Upper lobe of right lung (tissue), 1 donor: ENCODE measurements at places on chromosomes 3 and 15.
A peak's percentile ranks its signal among the peaks of the same experiment; 100 is the strongest.

DNA sequence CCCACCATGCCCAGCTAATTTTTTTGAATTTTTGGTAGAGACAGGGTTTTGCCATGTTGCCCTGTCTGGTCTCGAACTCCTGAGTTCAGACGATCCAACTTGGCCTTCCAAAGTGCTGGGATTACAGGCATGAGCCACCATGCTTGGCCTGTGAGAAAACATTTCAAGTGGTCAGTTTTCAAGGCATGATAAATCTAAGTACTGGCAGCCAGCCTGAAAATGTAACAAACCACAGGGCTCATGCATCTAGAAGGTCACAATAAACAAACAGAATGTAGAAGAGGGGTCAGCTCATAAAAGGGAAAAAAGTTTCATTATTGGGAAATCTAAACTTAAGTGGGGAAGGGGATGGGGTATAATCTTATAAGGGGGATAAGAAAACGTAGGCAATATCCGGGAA lies 39.9 kb downstream of the PPCDC start:
- no peak overlapping the region for H3K4me3 ChIP-seq
- peak; percentile 31 for DNase-seq
- H3K27me3 ChIP-seq, result no peaks in the 10 kb centered on the region
- peaks cover 12% of the 10 kb centered on the region for H3K4me1 ChIP-seq
- H3K36me3 ChIP-seq, result no peaks in the 10 kb centered on the region

DNA sequence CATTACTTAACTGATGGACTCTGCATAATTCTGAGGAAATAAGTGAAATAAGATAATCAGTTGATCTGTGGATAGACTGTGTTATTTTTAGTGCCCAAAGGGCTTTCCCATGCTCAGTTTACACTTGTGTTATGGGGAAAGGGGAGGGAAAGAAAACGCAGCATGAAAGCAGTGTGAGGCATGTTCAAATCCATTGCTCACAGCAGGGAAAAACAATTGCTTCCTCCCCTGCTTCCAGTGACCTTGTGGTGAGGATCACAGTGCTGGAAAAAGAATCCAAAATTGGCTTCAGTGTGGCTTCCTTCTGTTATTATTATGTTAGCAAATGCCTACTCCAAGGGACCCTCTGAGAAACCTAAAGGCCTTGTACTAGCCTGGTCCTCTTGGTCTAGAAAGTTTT lies 285.1 kb upstream of the CDIN1 start:
- DNase-seq, result no peak
- H3K36me3 ChIP-seq, result no peaks in the 10 kb centered on the region
- H3K4me3 ChIP-seq, result no peak overlapping the region
- no peaks in the 10 kb centered on the region for H3K27me3 ChIP-seq
- no peak overlapping the region for H3K27ac ChIP-seq

DNA sequence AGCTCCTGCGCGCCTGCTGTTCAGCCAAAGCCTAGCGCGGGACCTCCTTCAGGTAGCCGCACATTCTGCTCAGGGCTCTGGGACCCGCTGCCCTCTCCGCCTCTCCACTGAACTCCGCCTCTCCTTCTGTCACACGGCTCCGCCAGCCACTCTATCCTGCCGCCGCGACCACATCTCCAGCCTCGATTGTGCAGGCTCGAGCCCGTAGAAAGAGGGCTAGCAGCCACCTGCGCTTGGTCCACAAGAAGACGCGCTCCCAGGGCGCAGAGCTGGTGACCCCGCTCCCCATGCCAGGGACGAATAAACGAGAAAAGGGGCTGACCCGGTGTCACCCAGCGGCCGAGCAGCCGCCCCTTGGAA lies 1.1 kb upstream of the VIPR1 start:
- H3K4me3 ChIP-seq, result peak overlapping the region; percentile 60
- peaks cover 12% of the 10 kb centered on the region for H3K4me1 ChIP-seq
- H3K27ac ChIP-seq, result peak overlapping the region; percentile 76
- no peaks in the 10 kb centered on the region for H3K27me3 ChIP-seq

DNA sequence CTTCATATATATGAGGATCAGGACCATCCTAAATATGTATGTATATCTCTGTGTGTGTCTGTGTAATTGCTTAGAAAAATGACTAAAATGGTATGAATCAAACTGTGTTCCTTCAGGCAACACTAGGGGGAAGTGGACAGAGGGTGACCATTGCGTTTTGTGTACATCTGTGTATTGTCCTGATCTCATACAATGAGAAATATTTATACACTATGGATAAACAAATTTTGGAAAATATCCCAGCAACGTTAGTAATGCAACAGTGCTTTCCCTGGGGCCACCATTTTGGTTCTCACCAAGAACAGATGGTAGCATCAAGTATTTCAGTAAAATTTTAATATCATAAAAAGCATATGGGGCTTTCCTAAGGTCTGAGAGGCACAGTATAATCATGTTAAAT lies 130.1 kb downstream of the PTPRG start:
- no peak overlapping the region for H3K27ac ChIP-seq
- no peaks in the 10 kb centered on the region for H3K4me1 ChIP-seq
- H3K36me3 ChIP-seq, result no peaks in the 10 kb centered on the region
- H3K27me3 ChIP-seq, result no peaks in the 10 kb centered on the region
- DNase-seq, result no peak
- H3K4me3 ChIP-seq, result no peak overlapping the region

GRCh38 chr3:159045279-159045885 lies 243.5 kb downstream of the MFSD1 start:
- H3K4me3 ChIP-seq, result no peak overlapping the region
- no peak overlapping the region for H3K27ac ChIP-seq
- H3K36me3 ChIP-seq, result no peaks in the 10 kb centered on the region
- H3K27me3 ChIP-seq, result no peaks in the 10 kb centered on the region
- no peak for DNase-seq
- no peaks in the 10 kb centered on the region for H3K4me1 ChIP-seq

GRCh38 chr15:96031426-96032110 lies 298.9 kb upstream of the NR2F2 start:
- H3K27me3 ChIP-seq, result no peaks in the 10 kb centered on the region
- H3K36me3 ChIP-seq, result no peaks in the 10 kb centered on the region
- no peak for DNase-seq
- no peak overlapping the region for H3K4me3 ChIP-seq
- H3K4me1 ChIP-seq, result no peaks in the 10 kb centered on the region

GRCh38 chr15:40392986-40393948 lies 10.7 kb downstream of the KNSTRN start:
- no peak overlapping the region for H3K4me3 ChIP-seq
- no peaks in the 10 kb centered on the region for H3K27me3 ChIP-seq
- DNase-seq, result no peak
- H3K36me3 ChIP-seq, result peaks cover 24% of the 10 kb centered on the region
- H3K4me1 ChIP-seq, result peaks cover 17% of the 10 kb centered on the region

- no peaks in the 10 kb centered on the region for H3K4me1 ChIP-seq
- H3K4me3 ChIP-seq, result no peak overlapping the region
- H3K27ac ChIP-seq, result no peak overlapping the region
- no peak for DNase-seq
These were observed 60.8 kb downstream of the RAB11A start for GRCh38 chr15:65930134-65930533.

GRCh38 chr15:68081869-68082505 lies 27.9 kb downstream of the PIAS1 start:
- no peak overlapping the region for H3K27ac ChIP-seq
- DNase-seq, result no peak
- H3K27me3 ChIP-seq, result no peaks in the 10 kb centered on the region
- H3K4me1 ChIP-seq, result peaks cover 63% of the 10 kb centered on the region
- peaks cover 8% of the 10 kb centered on the region for H3K36me3 ChIP-seq

DNA sequence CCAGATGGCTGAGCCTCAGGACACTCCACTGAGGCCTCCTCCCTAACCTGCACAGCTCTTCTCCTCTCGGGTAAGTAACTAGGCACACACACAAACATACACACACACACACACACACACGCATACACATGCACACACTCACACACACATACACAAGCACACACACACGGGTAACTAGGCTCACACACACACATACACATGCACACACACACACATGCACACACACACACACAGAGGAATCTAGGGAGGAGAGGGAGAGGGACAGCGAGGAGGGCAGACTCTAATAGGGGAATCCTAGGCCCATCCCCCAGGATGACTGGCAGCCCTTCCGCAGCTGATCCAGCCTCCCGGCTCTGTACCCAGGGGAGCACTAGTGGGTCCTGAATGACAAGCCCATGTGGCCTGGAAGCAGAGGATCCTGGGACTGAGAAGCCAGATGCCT lies 177.4 kb upstream of the LINGO1 start:
- H3K27me3 ChIP-seq, result no peaks in the 10 kb centered on the region
- H3K4me3 ChIP-seq, result no peak overlapping the region
- no peaks in the 10 kb centered on the region for H3K4me1 ChIP-seq
- no peak overlapping the region for H3K27ac ChIP-seq
- no peak for DNase-seq

DNA sequence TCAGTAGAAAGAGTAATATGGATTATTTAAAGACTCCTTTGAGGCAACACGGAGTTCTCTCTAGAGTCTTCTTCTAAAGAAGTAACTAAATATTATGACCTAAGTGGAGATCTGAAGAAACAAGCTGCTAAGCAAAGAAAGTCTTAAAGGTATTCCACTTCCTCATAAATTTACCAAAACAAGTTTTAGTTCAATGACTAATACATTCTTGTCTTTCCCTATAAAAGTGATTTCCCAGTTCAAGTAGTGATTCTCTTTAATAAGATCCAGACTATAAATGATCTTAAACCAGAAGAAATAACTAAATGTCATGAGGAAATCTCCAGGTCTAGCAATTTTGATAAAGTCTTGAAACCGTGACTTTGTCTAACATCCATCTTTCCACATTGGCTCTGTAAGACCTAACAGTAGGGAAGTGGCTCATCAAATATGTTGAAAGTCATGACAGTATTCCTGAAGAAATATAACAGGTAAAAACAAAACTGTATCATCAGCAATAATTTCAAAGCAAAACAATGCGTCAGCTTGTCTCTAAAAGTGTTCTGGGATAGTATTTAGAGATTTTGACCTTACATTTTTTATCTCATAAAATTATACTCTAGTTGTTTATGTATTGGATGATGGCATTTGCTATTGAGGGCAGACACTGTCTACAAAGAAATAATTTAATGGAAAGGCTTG lies 51.8 kb upstream of the NEDD4 start:
- no peaks in the 10 kb centered on the region for H3K36me3 ChIP-seq
- H3K4me3 ChIP-seq, result no peak overlapping the region
- H3K27me3 ChIP-seq, result no peaks in the 10 kb centered on the region
- no peak overlapping the region for H3K27ac ChIP-seq
- no peaks in the 10 kb centered on the region for H3K4me1 ChIP-seq

DNA sequence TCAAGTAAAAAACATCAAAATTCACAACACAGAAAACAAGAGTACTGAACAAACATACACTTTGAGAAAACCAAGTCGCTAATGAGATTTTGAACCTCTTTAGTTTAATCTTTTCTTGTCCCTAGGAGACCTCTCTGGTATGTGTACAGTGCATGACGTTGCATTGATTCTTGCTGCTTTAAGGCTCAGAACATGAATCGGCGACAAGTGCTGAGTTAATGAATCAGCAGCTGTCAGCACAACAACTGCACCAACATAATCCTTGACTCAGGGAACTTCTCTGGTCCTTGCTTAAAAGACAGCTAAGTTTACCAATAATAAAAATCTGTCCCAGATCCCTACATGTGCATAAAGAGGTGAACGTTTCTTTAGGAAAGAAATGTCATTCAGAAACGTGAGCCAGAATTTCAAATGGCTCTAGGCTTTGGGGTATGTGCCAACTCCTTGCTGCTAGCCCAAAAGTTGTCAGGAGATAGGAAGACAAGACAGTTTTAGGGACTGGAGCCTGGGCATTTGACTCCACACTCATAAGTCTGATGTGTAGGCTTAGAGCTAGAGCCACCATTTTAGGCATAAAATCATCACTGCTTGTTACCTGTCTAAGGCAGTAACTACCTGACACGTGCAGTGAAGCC lies 86.9 kb downstream of the IL5RA start:
- H3K27me3 ChIP-seq, result no peaks in the 10 kb centered on the region
- no peak overlapping the region for H3K4me3 ChIP-seq
- no peak overlapping the region for H3K27ac ChIP-seq
- H3K4me1 ChIP-seq, result no peaks in the 10 kb centered on the region
- no peaks in the 10 kb centered on the region for H3K36me3 ChIP-seq
- no peak for DNase-seq

DNA sequence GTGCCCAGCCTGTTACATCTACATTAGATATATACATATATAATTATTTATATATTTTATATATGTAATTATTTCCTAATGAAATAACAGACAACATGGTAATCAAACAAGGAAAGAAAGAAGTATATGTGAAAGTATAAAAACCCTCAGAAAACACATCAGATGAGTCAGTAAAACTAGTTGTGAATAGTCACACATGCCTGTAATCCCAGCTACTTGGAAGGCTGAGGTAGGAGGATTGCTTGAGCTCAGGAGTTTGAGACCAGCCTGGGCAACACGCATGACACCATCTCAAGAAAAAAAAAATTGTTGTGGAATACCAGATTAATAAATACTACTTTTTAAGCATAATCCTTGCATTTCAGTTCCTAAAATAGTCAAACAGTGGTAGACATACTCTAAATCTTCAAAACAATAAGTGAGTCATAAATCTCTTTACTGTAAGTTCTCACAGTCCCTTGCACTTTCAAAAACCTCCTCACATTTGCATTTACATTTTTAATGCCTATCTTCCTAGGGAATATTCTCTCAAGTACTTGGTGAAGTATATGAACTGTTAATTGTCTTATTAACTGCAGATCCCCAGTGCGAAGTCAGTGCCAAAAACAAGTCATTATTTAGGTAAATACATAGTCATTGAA lies 106.5 kb downstream of the MYO9A start:
- H3K36me3 ChIP-seq, result peaks cover 10% of the 10 kb centered on the region
- H3K27ac ChIP-seq, result no peak overlapping the region
- H3K4me3 ChIP-seq, result no peak overlapping the region
- H3K4me1 ChIP-seq, result no peaks in the 10 kb centered on the region
- no peak for DNase-seq
- no peaks in the 10 kb centered on the region for H3K27me3 ChIP-seq

- no peaks in the 10 kb centered on the region for H3K27me3 ChIP-seq
- peak; percentile 69 for DNase-seq
- H3K36me3 ChIP-seq, result no peaks in the 10 kb centered on the region
These were observed 42.7 kb upstream of the PRICKLE2 start for GRCh38 chr3:64267721-64268604.

DNA sequence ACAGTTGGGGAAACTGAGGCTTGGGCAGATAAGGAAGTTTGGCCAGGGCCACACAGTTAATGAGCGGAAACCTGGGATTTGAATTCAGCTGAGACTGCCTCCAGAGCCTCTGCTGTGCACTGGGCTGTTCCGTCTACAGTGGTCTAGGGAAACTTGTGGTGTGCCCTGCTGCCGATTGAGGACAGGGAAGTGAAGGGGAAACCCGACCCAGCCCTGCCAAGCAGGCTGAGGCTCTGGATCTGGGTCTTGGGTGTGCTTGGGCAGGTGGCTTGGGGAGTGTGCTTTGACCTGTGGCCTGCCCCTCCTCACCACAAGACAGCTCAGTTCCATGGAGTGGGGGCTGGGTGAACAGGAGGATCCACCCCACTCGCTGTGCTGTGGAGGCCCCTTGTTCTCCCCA lies 17.6 kb downstream of the NISCH start:
- H3K4me3 ChIP-seq, result no peak overlapping the region
- H3K36me3 ChIP-seq, result peaks cover 63% of the 10 kb centered on the region
- H3K27me3 ChIP-seq, result no peaks in the 10 kb centered on the region
- no peak overlapping the region for H3K27ac ChIP-seq
- no peak for DNase-seq

- no peak overlapping the region for H3K4me3 ChIP-seq
- H3K27me3 ChIP-seq, result no peaks in the 10 kb centered on the region
- DNase-seq, result no peak
- no peak overlapping the region for H3K27ac ChIP-seq
These were observed 90.1 kb upstream of the EPHB3 start for GRCh38 chr3:184471439-184471838.

GRCh38 chr15:62883938-62884479 lies 158.5 kb upstream of the TPM1 start:
- H3K4me3 ChIP-seq, result no peak overlapping the region
- no peaks in the 10 kb centered on the region for H3K27me3 ChIP-seq
- no peak overlapping the region for H3K27ac ChIP-seq
